Smooth muscle cell of the umbilical artery (primary cell): ENCODE measurements at places on chromosomes 6 and 20. TPM values are rescaled to one million over a fixed set of nuclear protein-coding genes. Genes with fewer than 3 reads are reported as not detected.

Gene PROKR2
- not detected in 2 replicates for total RNA-seq

Gene TSPO2
- total RNA-seq, result not detected in 2 replicates

Gene MMP24
- 0.89 and 1.0 TPM in 2 replicates for total RNA-seq

Gene KIF6
- 0.30 and 0.55 TPM in 2 replicates for total RNA-seq

Gene ANGPT4
- total RNA-seq, result not detected in 2 replicates

Gene SUPT3H
- total RNA-seq, result 16.6 and 21.6 TPM in 2 replicates

Gene BANF2
- not detected in 2 replicates for total RNA-seq

Gene ZSCAN23
- 3.3 and 7.4 TPM in 2 replicates for total RNA-seq

Gene FOXF2
- under 0.01 TPM in 1 of 2 replicates, not detected in the other for total RNA-seq

Gene LST1
- total RNA-seq, result not detected in 2 replicates

Gene PDE10A
- 11.4 and 16.6 TPM in 2 replicates for total RNA-seq

Gene LTB
- not detected in 2 replicates for total RNA-seq

Gene HS3ST5
- total RNA-seq, result not detected in 2 replicates

Gene C6orf141
- total RNA-seq, result 0.59 and 0.69 TPM in 2 replicates

Gene SPATS1
- total RNA-seq, result not detected in 2 replicates

Gene COL9A3
- 0.30 TPM in 1 of 2 replicates, not detected in the other for total RNA-seq

Gene CTCFL
- not detected in 2 replicates for total RNA-seq

Gene CST11
- total RNA-seq, result not detected in 2 replicates

Gene DEFB124
- total RNA-seq, result not detected in 2 replicates

Gene GCNT2
- 0.09 TPM in 1 of 2 replicates, not detected in the other for total RNA-seq

Gene SLC17A3
- total RNA-seq, result not detected in 2 replicates

Gene PGBD1
- total RNA-seq, result 5.6 and 6.5 TPM in 2 replicates

Gene SEL1L2
- total RNA-seq, result 0.89 TPM in 1 of 2 replicates, not detected in the other

Gene EYA2
- total RNA-seq, result not detected in 2 replicates

Gene C4A
- 4.2 and 4.3 TPM in 2 replicates for total RNA-seq

Gene RREB1
- 13.1 and 24.3 TPM in 2 replicates for total RNA-seq

Gene SMPDL3A
- 5.1 and 24.1 TPM in 2 replicates for total RNA-seq

Gene PTGIS
- 5.6 and 28.5 TPM in 2 replicates for total RNA-seq

Gene CALHM6
- 0.42 and 2.1 TPM in 2 replicates for total RNA-seq

Gene KCNQ5
- total RNA-seq, result 5.0 and 15.4 TPM in 2 replicates

Gene ZSCAN31
- 1.8 and 2.0 TPM in 2 replicates for total RNA-seq

Gene SH3BGRL2
- total RNA-seq, result 4.2 and 7.2 TPM in 2 replicates

Gene MARCKS
- 170 and 194 TPM in 2 replicates for total RNA-seq

Gene SMLR1
- not detected in 2 replicates for total RNA-seq
